ENCODE measurements at places on chromosomes 12 and 14.

- no peak for DNase-seq
Observed at GRCh38 chr12:101204602-101205304, 5.3 kb downstream of the SLC5A8 start.

- DNase-seq: no peak
Observed at GRCh38 chr12:91380631-91381030, 198.0 kb upstream of the DCN start.

DNA sequence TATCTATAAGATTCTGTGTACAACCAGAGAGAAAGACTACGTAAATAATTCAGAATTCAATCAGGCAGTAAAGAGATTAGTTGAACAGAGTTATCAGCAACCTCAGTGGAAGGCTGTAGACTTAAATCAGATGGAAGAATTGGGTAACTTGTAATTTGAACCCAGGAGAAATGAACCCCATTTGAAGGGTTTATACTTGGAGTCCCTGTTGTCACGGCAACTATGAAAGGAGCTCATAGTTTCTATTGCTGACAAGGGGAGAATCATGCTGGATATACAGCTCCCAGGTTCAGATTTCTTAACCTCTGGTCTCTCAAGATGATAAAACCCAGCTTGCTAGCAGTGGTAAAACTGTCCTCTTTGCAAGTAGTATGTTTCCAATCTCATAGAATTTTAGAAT, 54.4 kb upstream of the BMP4 start:
- no peak for DNase-seq

GRCh38 chr12:84038242-84038641, 874.4 kb downstream of the SLC6A15 start:
- no peak for DNase-seq

DNA sequence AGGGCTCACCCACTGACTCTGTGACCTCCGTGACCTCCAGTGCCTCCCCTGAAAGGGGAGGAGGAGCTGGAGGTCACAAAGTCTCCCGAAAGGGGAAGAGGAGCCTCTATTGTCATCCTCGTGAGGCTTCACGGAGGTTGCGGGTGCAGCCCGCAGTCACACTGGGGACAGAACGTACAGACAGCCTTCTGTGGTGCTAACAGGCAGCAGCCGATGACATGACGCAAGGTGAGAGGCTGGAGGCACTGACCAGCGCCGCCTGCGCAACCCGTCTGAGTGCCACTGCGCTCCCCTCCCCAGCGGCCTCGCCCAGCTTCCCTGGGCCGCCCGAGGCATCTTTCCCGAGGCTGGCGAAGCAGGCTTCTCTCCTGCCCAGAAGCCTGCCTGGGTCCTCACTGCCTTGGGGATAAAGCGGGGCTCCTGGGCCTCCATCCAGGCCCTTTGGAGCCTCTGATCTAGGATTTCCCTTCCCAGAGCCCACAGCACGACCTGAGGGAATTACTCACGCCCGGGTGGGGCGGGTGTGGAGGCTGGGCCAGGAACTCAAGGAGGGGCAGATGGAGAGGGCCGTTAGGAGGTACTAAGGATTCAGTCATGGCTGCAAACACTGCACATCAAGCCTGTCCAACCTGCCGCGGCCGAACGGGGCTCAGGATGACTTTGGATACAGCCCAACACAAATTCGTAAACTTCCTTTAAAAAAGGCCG, 12.3 kb upstream of the LBHD2 start:
- no peak for DNase-seq

- no peak for DNase-seq
Observed at GRCh38 chr14:55711175-55711811, 131.3 kb downstream of the KTN1 start.

GRCh38 chr14:36667679-36668078, 6.0 kb downstream of the PAX9 start:
- no peak for DNase-seq

DNA sequence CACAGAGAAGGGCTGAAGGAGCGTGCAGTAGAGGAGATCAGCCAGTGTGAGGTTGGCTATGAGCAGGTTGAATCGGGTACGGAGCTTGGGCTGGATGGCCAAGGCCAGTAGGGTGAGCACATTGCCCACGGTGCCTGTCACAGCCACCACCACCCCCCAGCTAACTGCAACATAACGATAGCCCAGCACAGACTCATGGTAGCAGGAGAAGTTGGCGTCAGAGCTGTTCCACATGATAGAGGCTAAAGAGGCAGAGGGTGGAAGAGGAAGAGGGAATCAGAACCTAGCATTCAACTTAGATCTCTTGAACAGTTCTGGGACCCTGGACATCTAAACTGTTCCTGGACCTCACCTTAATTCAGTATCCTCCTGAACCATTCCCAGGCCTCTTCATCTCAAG, 668 bp downstream of the GPR84 start:
- DNase-seq: no peak

GRCh38 chr12:27779416-27779919, 565 bp upstream of the KLHL42 start:
- peak; percentile 0 for DNase-seq

- DNase-seq: no peak
Observed at GRCh38 chr12:75816897-75817296, 214.7 kb downstream of the PHLDA1 start.

GRCh38 chr12:131391399-131391798, 319.5 kb upstream of the SFSWAP start:
- DNase-seq: no peak

- DNase-seq: no peak
Observed at GRCh38 chr12:3284405-3284804, 206.6 kb upstream of the PRMT8 start.

DNA sequence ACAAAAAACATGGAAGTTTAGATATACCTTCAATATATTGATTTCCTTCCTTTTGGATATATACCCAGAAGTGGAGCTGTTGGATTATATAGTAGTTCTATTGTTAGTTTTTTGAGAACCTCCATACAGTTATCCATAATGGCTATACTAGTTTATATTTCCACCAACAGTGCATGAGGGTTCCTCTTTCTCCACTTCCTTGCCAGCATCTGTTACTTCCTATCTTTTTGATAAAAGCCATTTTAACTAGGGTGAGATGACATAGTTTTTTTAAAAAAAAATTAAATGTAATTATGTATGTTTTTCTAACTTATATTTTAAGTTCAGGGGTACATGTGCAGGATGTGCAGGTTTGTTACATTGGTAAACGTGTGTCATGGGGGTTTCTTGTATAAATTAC, 10.0 kb upstream of the SLC38A4 start:
- DNase-seq: no peak

Data from stimulated activated CD8-positive, alpha-beta memory T cell treated with anti-CD3 and anti-CD28 coated beads, Interleukin-15, amount 100 ng/mL, for 4 hours (primary cell).